Activated CD4-positive, alpha-beta T cell treated with anti-CD3 and anti-CD28 coated beads, Interleukin-10, Interleukin-2, amounts not matched to agents 100 ng/mL and 50 ng/mL, durations not matched to agents 16 hours and 8 hours (primary cell): ENCODE measurements at places on chromosomes 7 and 10.

DNA sequence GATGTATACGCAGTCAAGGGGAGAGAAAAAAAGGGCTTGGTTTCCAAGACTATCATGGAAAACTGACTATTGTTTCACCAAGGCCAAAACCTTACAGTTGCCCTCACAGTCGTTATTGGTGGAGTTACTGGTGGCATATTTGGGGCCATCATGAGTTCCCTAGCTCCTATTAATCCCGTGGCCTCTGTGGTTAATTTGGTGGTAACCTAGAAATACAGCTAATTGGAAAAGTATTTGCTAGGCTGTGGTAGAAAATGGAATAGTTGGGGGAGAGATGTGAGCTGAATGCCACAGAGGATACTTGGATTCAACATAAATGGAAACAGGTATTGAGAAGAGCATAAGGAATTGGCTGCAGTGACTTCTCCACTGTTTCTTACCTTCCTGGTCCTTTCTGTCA lies 450.7 kb downstream of the KCNMA1 start:
- no peak for DNase-seq

DNA sequence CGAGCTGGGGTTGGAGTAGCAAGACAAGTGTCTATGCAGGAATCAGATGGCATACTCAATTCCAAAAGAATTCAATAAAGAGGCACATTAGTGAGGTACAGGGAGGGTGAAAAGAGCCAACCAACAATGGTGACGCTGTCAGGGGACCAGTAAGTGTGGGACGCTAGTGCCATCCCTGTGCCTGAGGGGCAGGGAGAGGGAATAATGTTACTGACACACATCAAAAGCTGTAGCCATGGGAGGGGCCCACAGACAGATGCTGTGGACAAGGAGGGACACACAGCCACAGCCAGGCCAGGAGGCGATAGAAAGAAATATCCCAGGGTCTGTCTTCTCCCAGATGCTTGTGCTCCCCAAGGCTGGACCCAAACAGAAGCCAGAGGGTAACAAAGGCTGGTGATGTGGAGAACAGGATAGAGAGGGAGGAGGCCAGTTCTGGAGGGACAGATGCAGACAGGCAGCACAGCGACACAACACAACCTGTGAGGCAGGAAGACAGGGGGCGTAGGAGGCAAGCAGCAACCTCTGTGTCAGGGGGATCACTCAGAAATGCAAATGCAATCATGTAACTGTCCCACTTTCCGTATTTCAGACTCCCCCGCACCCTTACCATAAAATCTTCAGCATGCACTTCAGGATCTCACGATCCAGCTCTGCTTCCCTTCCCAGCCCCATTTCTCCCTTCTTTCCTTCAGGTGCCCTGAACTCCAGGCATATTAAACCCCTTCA lies 240.5 kb upstream of the FZD8 start:
- no peak for DNase-seq

GRCh38 chr7:69864822-69865221 lies 266.5 kb downstream of the AUTS2 start:
- no peak for DNase-seq

DNA sequence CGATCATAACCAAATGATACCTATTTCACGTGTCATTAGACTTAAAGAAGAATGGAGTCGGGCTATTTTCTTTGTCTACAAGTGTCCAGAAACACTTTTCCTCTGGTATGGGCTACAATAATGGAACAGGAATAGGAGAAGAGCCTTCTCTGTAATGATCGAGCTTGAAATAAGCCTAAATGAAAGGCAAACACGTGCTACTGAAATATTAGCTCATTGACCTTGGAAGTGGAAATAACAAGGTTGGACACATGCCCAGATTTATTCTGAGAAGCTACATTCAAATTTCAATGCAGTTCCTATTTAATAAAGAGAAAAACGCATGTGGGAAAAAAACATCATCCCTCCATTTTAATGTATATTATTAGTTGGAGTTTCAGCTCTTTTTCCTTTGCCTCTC lies 254.7 kb upstream of the PTER start:
- DNase-seq = no peak

GRCh38 chr7:48087349-48087748 lies 1.7 kb upstream of the UPP1 start:
- DNase-seq = peak; percentile 70

DNA sequence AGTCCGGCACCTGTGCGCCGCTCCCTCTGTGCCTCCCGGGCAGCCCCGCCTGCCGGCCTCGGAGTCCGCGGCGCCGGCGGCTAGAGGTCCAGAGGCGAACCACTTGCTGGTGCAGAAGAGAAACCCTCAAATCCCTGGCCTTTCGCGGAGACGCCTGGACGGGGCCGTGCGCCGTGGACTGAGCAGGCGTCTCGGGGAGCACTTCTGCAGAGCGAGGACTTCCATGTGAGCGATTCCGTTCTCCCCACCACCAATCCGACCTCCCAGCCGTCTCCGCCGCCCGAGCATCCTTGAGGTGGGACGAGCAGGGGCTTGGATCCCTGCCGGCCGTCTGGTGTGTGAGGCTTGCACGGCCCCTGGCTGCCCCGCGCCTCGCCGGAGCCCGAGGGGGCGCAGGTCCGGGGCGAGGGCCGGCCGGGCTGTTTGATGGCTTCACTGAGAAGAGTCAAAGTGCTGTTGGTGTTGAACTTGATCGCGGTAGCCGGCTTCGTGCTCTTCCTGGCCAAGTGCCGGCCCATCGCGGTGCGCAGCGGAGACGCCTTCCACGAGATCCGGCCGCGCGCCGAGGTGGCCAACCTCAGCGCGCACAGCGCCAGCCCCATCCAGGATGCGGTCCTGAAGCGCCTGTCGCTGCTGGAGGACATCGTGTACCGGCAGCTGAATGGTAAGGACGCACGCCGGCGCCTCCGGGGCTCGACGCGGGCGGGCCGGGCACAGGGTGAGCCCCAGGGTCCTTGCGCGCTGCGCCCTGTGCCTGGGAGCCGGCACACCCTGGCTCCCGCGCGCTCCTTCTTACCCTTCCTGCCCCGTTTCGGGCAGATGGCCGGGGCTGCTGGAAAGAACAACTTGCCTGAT lies 660 bp downstream of the GALNT17 start:
- no peak for DNase-seq

- DNase-seq = no peak
Observed at GRCh38 chr10:78919181-78919966, 149.4 kb upstream of the ZMIZ1 start.

GRCh38 chr7:68900096-68900495 lies 698.2 kb upstream of the AUTS2 start:
- DNase-seq = no peak
